Daoy (cell line): ENCODE measurements at places on chromosomes 11 and 22. TPM values are rescaled to one million over a fixed set of nuclear protein-coding genes. Genes with fewer than 3 reads are reported as not detected.
A peak's percentile ranks its signal among the peaks of the same experiment; 100 is the strongest.

Gene SCN3B
- 0.24 and 0.34 TPM in 2 replicates for total RNA-seq

DNA sequence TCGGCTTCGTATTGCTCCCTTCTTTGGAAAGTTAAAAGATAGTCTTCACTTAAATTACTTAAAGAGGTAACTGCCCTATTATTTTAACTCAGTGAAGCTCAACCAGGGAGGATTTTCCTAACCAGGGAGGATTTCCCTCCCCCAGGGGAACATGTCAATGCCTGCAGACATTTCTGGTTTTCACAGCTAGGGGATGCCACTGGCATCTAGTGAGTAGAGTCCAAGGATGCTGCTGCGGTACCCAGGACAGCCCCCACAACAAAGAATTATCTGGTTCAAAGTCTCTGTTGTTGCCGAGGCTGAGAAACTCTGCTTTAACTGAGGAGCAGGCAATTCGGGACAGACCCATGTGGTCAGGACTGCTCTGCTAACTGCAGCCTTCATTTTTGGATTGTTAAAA, 82.2 kb downstream of the DEPDC5 start:
- DNase-seq, result no peak

GRCh38 chr11:119404872-119405271, 18.1 kb downstream of the THY1 start:
- no peak for DNase-seq

- no peak for DNase-seq
These were observed 76.3 kb upstream of the TMEM45B start for GRCh38 chr11:129739339-129739738.

- peak; percentile 49 for DNase-seq
These were observed 517 bp downstream of the SPINDOC start for GRCh38 chr11:63813563-63814382.

DNA sequence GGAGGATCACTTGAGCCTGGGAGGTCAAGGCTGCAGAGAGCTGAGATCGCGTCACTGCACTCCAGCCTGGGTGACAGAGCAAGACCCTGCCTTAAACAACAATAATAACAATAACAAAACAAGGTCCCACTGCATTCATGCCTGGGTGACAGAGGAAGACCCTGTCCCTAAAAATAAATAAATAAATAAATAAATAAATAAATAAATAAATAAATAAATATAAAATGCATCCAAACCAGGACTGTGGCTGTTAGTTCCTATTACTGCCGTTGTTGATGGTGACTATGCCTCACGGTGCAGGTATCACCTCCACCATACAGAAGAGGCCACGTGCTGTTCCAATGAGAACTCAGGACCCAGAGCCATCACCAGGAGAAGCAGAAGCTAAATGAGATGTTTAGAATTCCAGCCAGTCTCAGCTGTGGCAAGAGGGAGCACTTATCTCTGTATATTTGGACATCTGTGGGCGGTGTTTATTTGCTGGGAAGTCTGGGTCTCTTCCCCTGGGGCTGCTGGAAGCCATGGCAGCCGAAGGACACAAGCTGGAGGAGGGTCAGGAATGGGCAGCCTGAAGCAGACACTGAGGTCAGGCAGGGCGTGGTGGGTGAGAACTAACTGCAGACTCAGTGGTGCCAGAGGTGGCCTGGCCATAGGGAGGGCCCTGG, 21.6 kb downstream of the C11orf86 start:
- peak; percentile 62 for DNase-seq

GRCh38 chr11:26014456-26015115, 317.3 kb upstream of the ANO3 start:
- no peak for DNase-seq

DNA sequence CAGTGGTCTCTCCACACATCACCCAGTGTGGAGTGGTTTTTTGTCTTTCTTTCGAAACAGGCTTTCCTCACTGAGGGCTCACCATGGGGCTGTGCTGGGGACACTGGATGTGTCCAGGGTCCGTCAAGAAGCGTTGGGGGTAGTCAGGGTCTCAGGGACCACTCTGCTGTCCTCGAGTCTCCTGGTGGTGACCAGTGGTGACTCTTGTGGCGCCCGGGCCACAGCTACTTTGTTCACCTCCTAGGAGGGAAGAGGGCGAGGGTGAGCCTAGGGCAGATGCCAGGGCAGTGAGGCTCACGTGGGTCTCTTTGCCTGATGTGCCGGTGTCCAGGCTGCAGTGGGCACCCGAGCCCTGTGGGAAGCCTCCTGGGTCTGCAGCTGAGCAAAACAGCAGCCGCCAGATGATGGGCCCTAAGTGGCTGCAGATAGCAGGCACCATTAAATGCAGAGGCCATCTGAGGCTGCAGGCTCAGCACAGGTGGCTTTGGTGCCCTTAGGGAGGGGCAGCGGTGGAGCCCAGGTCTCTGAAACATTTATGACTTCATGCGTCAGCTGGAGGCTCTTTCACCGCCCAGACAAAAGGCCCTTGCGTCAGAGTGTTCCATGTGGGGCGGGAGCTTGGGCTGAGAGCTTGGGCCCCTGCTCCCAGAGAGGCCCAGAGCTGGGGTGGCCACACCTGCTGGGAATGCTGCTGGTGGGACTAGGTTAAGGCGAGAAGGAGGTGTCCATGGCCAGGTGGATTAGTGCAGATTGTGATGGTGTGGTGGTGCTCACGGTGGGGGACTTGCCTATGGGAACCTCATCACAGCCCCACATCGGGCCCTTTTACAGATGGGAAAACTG, 29.5 kb downstream of the KCNQ1 start:
- DNase-seq, result no peak

Gene C11orf98
- total RNA-seq, result 86.3 and 116 TPM in 2 replicates

DNA sequence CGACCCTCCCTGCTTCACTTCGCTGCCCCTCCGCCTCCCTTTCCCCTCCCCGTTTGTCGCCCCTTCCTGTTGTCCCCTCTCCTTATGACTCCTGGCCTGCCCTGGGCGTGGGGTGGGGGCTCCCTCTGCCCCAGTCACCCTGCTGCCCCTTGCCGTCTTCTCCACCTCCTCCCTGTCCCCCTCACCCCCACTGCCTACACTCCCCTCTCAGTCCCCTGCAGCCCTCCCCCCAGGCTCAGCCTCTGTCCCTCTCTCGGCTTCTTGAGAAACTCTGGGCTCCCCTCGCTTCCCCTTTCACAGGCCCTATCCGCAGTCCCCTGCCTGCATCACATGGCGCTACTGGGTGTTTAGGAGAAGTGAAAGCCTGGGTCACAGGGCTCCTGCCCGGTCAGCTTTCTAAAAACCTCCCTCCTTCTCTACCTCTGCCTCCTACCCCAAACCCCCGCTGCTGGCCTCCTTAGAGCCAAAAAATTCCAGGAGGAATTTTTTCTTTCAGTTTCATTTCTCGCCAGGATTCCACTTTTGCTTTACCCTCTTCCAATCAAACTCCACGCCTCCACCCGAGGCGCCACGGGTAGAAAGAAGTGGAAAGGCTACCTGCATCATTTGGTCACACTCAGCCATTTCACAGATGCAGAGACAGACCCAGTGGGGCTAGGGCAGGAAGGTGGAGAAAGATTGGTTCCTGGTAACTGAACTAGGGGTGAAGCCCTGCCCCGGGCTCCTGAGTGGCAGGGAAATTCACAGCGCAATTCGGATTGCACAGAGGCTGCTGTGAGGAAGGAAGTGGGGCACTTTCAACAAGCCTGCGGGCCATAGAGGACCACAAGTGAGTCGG, at the start of gene SLC15A3:
TSS of gene SLC15A3 (minus strand) at position 273 of the 838 bp plus-strand sequence. CDS start 625 bp downstream, outside the sequence.
- DNase-seq, result peak; percentile 51

DNA sequence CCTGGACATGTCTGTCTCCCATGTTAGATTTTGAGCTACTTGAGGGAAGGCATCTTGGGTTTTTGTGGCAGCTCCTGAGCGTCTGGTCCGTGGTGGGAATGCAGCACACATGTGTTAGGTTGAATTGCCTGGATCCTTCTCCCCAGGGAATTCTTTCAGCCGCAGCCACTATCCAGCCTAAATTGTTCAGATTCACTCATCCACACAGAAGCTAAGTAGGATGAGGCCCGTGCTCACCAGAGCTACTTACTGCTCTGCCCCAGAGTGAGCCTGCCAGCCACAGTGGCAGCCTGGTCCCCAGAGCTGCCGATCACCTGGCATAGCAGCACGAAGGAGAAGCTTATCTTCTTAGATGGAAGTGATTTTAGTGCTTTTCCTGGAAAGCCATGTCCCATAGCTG, 34.4 kb upstream of the SORL1-AS1 start:
- no peak for DNase-seq

DNA sequence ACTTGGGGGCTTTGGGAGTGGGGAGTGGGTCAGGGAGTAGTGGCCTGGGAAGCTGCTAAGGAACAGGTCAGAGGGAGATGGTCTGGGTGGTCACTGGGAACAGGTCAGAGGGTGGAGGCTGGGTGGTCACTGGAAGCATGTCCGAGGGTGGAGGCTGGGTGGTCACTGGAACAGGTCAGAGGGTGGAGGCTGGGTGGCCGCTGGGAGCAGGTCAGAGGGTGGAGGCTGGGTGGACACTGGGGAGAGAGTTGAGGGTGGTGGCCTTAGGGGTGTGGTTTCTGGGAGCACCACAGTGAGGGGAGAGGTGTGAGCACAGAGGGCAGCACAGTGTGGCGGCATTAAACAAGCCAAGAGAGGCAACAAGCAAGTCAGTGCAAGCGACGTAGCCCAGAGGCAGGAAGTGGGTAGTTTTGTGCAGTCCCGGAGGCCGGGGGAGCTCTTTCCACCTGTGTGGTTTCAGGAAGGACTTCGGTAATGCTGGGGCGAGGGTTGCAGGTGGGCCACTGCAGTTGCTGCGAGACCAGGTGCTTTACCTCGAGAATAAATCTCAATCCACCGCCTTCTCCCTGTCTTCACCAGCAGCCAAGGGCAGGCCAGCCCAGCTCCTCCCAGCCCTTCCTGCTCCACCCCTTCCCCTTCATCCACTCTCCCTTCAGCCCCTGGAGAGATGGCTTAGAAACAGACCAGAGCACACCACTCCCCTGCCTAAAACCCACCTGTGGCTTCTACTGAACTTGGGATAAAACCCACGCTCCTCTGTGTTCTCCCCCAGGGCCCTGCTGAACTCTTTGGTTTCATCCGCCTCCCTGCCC, 3.2 kb upstream of the CACNA1I start:
- DNase-seq, result no peak

DNA sequence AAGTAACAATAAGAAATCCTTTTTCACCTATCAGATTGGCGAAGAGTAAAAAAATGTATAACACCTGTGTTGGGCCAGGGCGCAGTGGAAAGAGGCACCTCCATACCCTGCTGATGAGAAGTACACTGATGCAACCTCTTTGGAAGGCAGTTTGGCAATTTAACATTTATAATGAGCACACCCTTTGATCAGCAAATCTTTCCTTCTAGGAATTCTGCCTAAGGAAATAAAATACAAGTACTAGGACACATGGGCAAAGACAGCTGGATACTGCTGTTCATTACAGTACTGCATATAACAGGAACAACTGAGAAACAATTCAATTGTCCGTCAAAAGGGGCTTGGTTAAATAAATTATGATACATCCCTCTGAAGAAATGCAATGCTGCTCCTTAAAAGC, 110.1 kb downstream of the RPL27A start:
- DNase-seq, result no peak

Gene SHISAL1
- total RNA-seq, result 6.8 and 8.7 TPM in 2 replicates

Gene GATD1
- total RNA-seq, result 17.3 and 18.4 TPM in 2 replicates

GRCh38 chr11:119266063-119266462, 50.9 kb downstream of the MCAM start:
- no peak for DNase-seq

Gene ABCG4
- total RNA-seq, result not detected in 2 replicates

GRCh38 chr22:36831206-36831605, 14.4 kb upstream of the PVALB start:
- DNase-seq, result no peak

- DNase-seq, result no peak
These were observed 740.0 kb downstream of the DLG2 start for GRCh38 chr11:84887055-84887629.

DNA sequence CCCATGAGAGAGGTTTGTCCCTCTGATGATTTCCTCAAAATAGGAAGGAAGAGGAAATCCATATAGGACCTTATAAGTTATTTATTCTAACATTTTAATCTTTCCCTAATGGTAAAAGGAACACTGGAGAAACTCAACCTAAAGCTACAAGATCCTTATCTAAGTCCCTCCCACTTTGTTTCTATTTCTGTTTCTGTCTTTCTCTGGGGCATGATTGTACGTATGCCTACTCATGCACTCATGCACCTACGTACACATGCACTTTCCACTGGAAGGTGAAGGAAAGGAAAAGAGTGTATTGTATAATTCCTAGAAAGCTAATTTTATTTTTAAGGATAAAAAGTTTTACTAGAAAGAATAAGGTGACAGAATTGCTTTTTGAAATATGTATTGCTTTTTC, 125.0 kb downstream of the RAB38 start:
- no peak for DNase-seq

GRCh38 chr11:118918686-118919280, 6.9 kb downstream of the BCL9L start:
- DNase-seq, result peak; percentile 63

DNA sequence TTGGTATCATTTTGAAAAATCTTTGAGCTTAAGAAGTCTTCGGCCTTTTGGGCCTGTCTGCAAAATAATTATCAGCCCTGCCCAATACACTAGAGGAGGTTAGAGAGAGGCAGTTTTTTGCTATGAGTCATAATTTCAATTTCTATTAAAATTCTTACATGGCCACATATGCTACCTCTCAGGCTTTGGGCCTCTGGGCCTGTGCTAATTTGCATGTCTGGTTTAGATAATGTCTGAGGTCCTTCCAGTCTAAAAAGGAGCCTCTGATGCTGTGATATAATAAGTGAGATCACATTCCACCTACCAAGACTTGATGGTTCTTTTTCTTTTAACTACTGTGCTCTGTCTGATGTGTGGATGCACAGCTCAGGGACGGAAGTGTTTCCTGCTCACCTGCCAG, 70.8 kb downstream of the KCNJ1 start:
- peak; percentile 36 for DNase-seq

GRCh38 chr11:70504246-70505020, 106.1 kb downstream of the CTTN start:
- DNase-seq, result no peak

DNA sequence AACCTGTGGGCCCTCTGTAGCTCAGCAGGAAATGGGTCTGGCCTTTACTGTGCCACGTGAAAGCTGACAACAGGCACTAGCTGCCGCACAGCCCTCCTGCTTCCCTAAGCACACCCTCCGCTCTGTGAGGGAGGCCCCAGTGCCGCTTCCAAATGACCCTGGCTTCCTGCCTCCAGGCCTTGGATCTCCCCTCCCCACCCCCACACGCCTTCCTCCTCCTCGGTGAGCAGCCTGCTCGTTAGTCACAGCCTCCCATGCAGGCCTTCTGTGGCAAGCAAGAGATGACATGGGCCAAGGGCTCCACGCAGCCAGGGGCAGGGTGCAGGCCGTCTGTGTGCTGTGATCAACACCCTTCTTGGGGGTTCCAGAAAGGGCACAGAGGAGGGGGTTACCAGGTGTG, 15.3 kb upstream of the RASL10A start:
- DNase-seq, result peak; percentile 89

Gene MIOX
- total RNA-seq, result not detected in 2 replicates
